ENCODE measurements at places on chromosomes 3 and 15. TPM values are rescaled to one million over a fixed set of nuclear protein-coding genes. Genes with fewer than 3 reads are reported as not detected.

Gene AHSG
- not detected for total RNA-seq

Gene EAF2
- 1.3 TPM for total RNA-seq

Gene LDHAL6B
- not detected for total RNA-seq

Gene ATP10A
- not detected for total RNA-seq

Gene RASL12
- 0.39 TPM for total RNA-seq

Gene GNAT1
- total RNA-seq = not detected

Gene SEC62
- total RNA-seq = 25.8 TPM

Gene LEKR1
- total RNA-seq = 1.8 TPM

Gene NEK10
- 1.2 TPM for total RNA-seq

Gene CYP1A2
- total RNA-seq = not detected

Gene CCR1
- 0.59 TPM for total RNA-seq

Gene BOC
- 17.3 TPM for total RNA-seq

Gene CFAP91
- not detected for total RNA-seq

Gene STAC
- total RNA-seq = 3.7 TPM

Gene SH2D7
- total RNA-seq = not detected

Gene C3orf49
- total RNA-seq = not detected

Gene STRA6
- 114 TPM for total RNA-seq

Gene KIF15
- 41.2 TPM for total RNA-seq

Gene CCR9
- total RNA-seq = not detected

Gene FGD5
- total RNA-seq = 5.3 TPM

Gene ACOX2
- 8.1 TPM for total RNA-seq

Gene CPLX3
- not detected for total RNA-seq

Gene ZIC1
- 12.2 TPM for total RNA-seq

Gene LRRIQ4
- total RNA-seq = not detected

Gene CNTN6
- total RNA-seq = not detected

Gene PATL2
- total RNA-seq = 1.1 TPM

Gene ALDH1A2
- 0.78 TPM for total RNA-seq

Gene COL6A5
- not detected for total RNA-seq

Gene CPNE9
- total RNA-seq = not detected

Gene ATP6V1A
- 75.0 TPM for total RNA-seq

Gene KBTBD13
- total RNA-seq = not detected

Gene CDHR4
- not detected for total RNA-seq

Gene LARP6
- 72.7 TPM for total RNA-seq

Gene C3orf70
- 8.2 TPM for total RNA-seq

Data from RPMI7951 (cell line).